ENCODE measurements at places on chromosomes 5 and 9.

- DNase-seq, result no peak
Measured at GRCh38 chr5:126143622-126144021, 279.6 kb upstream of the GRAMD2B start.

DNA sequence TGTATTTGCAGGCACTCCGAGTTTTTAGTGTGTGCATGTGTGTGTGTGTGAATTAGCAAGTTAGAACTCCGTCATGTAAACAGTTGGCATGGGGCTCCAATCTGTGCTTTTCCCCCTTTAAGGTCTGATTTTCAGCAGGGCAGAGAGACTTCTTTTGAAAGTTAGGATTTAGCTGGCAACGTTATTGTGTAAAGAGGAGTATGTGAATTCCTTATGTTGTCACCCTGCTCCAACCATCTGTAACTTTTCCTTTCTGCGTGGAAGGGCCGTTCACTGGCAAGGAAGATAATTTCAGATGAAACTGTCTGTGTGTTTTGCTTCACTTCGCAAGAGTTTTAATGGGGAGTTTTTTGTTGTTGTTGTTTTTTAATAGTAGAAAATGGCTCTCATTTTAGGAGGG, 332 bp downstream of the SGCD start:
- DNase-seq, result no peak

DNA sequence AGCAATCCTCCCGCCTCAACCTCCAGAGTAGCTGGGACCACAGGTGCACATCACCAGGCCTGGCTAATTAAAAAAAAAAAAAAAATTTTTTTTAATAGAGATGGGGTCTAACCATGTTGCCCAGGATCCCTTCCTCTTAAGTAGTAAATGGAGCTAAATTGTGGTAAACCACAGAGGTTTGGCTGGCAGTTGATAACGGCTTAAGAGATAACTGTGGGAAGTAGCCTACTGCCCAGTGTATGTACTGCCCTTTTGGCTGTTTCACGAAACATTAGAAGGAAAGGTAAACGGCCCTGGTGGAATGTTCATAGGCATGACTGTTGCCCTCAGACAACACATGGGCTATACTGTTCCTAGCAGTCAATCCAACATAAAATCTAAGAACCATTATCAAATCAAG, 44.4 kb downstream of the HMGCR start:
- DNase-seq, result no peak

- DNase-seq, result no peak
Measured at GRCh38 chr5:143187495-143187894, 216.0 kb downstream of the NR3C1 start.

DNA sequence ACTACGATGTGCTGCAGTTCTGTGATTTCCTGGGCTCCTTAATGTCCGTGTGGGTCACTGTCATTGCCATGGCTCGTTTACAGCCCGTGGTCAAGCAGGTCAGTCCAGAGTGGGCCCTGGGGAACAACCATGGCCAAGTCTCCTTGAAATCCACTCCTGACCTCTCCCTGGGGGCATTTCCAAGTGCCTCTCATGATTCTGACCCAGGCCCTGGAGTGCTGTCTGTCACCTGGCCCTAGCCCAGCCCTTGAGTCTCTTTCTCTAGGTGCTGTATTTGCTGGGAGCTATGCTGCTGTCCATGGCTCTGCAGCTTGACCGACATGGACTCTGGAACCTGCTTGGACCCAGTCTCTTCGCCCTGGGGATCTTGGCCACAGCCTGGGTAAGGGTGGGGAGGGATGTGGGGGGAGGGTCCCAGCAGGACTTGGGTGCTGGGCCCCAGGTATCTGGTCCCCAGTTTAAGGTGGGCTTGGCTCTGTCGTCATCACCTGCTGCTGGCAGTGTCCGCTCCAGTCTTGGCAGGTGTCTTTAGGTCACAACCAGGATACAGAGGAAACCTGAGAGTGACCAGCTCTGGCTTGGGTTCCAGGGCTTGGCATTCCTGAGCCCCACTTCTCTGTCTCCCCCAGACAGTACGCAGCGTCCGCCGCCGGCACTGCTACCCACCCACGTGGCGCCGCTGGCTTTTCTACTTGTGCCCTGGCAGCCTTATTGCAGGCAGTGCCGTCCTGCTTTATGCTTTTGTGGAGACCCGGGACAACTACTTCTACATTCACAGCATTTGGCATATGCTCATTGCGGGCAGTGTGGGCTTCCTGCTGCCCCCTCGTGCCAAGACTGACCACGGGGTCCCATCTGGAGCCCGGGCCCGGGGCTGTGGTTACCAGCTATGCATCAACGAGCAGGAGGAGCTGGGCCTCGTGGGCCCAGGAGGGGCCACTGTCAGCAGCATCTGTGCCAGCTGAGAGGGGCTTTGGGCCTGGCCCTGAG, 17.0 kb downstream of the OR13J1 start:
- no peak for DNase-seq

GRCh38 chr9:347667-348292, 133.1 kb downstream of the DOCK8 start:
- no peak for DNase-seq

DNA sequence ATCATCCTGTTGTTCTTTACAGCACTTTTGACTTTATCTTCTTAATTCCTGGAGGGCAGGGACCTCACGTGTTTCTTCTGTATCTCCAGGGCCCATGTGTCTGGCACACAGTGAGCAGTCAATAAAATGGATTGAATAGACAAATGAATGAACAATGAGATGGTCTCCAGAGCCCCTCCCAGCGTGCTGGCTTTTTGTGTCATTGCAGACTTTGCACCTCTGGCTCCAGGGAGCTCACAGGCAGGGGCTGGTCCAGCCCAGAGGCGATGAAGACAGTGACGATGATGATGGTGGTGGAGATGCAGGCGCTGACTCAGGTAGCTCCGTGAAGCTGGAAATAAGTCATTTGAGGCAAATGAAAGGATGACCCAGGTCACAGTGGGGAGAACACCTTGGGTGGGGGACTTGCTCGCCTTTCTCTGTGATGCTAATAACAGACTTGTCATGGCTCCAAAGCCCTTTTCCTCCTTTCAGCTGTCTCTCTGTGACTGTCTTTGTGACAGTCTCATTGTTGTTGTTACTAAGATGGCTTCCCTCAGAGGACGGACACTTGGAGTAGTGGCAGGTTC, 30.4 kb upstream of the FABP6 start:
- no peak for DNase-seq

- no peak for DNase-seq
Measured at GRCh38 chr5:170317499-170317898, 19.9 kb upstream of the LCP2 start.

DNA sequence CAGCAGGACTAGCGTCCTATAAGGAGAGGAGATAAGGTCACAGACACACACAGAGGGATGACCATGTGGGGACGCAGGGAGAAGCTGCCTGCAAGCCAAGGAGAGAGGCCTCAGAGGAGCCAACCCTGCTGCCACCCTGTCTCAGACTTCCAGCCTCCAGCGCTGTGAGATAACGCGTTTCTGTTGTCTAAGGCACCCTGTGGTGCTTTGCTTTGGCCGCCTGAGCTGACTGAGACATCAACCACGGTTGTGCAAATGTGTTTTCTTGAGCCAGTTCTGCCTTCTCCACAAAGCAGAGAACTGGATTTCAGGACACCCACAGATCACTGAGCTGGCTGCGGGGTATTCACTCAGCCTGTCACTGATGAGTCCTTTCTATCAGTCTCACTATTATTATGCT, 149.1 kb downstream of the NXNL2 start:
- DNase-seq, result no peak

DNA sequence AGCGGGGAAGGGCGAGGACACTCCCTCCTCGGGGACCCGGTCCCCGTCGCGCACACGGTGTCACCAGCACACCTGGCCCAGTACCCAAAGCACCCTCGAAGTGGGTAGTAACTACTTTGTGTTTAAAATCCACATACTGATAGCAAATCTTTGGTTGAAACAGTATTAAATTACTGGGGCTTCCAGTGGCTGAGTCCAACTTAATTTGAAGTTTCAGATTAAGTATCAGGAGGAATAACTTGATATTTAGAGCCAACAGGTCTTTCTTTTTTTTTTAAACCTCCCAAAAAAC, 615 bp downstream of the ATG10 start:
- no peak for DNase-seq

- no peak for DNase-seq
Measured at GRCh38 chr9:36949466-36949865, 84.6 kb downstream of the PAX5 start.

DNA sequence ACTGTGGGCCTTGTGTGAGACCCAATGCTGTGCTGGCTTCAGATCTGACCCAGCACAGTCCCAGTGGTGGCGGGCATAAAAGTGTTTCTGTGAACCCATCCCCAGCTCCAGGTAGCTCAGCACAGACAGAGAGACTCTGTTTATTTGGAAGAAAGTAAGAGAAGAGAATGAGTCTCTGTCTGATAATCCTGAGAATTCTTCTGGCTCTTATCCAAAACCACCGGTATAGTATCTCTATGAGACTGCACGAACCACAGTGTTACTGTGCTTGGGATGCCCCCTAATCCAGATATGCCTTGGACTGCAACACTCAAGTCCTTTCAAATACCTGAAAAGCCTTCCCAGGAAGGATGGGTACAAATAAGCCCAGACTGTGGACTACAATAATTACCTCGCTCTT, 1660.8 kb upstream of the ACO1 start:
- DNase-seq, result no peak

DNA sequence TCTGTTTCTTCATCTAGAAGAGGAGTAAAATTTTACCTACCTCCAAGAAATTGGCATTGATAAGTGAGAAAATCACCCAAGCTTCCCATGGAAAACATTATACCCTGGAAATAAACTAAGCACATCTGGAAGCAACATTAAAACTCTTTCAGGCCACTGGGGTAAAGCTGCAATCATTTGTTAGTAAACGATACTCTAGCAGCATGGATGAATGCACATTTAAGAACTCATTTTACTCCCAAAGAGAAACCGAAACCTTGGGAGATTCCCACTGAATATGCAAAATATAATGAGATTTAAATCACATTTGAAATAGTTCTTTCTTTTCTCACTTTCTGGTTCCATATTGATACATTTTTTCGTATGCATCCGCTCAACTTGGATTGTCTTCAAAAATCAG, 467.5 kb downstream of the EFNA5 start:
- DNase-seq, result no peak

DNA sequence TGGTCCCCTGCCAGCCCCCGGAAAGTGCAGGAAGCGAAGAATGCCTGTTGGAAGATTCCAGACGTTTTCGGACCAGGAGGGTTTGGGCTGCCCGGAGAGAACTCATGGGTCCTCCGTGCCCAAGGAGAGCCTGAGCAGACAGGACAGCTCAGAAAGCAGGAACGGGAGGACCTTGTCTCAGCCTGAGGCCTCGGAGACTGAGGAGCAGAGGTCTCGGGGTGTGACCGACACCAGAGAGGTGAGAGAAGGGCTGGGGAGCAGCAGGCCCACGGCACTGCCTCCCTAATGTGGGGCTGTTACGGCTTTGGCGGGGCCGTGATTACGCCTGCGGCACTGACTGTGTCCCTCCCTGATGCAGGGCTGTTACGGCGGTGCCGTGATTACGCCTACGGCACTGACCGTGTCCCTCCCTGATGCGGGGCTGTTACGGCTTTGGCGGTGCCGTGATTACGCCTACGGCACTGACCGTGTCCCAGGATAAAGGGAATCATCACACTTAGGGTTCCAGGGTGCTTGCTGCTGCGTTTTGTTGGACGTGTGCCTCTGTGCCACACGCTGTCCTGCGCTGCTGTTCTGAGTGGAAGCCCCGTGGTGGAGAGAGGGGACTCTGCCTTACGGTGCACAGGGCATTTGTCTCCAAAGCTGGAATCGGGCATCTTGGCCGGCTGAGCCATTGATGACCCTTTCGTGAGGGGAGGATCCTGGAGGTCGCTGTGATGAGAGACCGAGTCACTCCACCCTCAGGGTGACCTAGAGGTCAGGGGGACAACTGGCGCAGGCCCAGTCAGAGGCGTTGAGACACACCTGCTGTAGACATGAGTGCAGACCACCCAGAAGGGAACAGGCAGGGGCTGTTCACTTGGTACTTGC, 25.7 kb downstream of the CEP72 start:
- DNase-seq, result no peak

DNA sequence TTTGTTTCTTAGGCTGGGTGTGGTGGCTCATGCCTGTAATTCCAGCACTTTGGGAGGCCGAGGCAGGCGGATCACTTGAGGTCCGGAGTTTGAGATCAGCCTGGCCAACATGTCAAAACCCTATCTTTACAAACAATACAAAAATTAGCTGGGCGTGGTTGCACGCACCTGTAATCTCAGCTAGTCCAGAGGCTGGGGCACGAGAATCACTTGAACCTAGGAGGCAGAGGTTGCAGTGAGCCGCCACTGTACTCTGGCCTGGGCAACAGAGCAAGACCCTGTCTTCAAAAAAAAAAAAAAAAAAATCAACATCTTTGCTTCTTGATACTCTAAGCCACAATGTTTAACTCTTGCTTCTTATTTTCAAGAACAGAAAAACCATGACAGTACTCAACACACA, 16.1 kb downstream of the UBAP2 start:
- no peak for DNase-seq

DNA sequence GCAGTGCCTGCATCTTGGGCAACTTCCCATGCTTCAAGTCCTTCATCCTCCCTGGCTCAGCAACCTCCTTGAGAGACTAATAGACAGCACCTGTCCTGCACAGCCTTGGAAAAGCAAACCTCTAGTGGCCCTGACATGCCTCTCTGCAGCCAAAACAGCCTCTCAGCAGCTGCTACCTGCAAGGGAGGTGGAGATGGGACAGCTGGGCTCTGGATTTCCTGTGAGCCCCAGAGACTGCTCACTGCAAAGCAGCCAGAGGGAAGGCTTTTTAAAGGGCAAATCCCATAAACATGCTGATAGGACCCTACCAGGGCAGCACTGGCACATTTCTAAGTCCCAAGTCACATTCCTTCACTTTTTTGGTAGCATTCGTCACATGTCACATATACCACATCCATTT, 31.5 kb upstream of the MYORG start:
- DNase-seq, result no peak

GRCh38 chr5:109826426-109826825, 136.7 kb downstream of the MAN2A1 start:
- DNase-seq, result no peak

- DNase-seq, result no peak
Measured at GRCh38 chr5:55191165-55191564, 18.2 kb upstream of the CDC20B start.

GRCh38 chr5:75042522-75042921, 9.8 kb downstream of the GCNT4 start:
- DNase-seq, result no peak

DNA sequence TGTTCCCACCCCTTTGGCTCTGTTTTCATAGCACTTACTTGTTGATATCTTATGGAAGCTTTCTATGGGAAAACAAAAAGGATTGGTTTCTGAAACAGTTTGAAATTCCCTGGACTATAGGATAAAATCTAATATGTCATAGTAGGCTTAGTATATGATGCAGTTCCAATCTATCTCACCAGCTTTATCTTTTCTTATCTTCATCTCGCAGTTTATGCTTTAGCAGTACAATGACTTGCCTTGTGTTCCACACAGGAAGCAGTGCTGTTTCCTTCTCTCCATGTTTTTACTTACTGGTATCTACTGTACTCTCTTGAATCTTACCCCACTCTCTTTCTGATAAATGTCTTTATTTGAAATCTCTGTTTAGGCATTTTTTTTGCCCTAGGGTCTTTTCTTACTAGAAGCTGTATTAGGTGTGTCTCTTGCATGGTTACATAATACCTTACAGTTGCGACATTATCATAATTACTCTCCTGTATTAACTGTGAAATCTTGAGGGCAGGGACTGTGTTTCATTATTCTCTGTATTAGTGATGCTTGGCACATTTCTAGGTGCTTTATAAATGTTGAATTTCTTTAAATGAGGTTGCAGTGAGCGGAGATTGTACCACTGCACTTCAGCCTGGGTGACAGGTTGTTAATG, 76.3 kb downstream of the FOCAD start:
- DNase-seq, result no peak
